Hepatocyte (in vitro differentiated cells): ENCODE measurements at places on chromosomes 2 and 18. TPM values are rescaled to one million over a fixed set of nuclear protein-coding genes. Genes with fewer than 3 reads are reported as not detected.

Gene CFAP65
- 0.03 and 0.12 TPM in 2 replicates for total RNA-seq

- no peak overlapping the region for H3K4me3 ChIP-seq
- H3K4me1 ChIP-seq, result no peaks in the 10 kb centered on the region
- no peak overlapping the region for H3K27ac ChIP-seq
- no peaks in the 10 kb centered on the region for H3K36me3 ChIP-seq
- no peaks in the 10 kb centered on the region for H3K27me3 ChIP-seq
Observed at GRCh38 chr2:15968280-15969178, 28.2 kb downstream of the MYCN start.

- H3K36me3 ChIP-seq, result no peaks in the 10 kb centered on the region
- H3K27ac ChIP-seq, result no peak overlapping the region
- no peaks in the 10 kb centered on the region for H3K27me3 ChIP-seq
- no peak overlapping the region for H3K4me3 ChIP-seq
Observed at GRCh38 chr18:8121942-8122480, 487.2 kb upstream of the RAB12 start.

GRCh38 chr2:201320701-201321100 lies 36.4 kb downstream of the FLACC1 start:
- no peaks in the 10 kb centered on the region for H3K36me3 ChIP-seq
- no peaks in the 10 kb centered on the region for H3K27me3 ChIP-seq
- no peak overlapping the region for H3K27ac ChIP-seq

- no peak overlapping the region for H3K4me3 ChIP-seq
- no peaks in the 10 kb centered on the region for H3K27me3 ChIP-seq
- H3K4me1 ChIP-seq, result no peaks in the 10 kb centered on the region
- H3K36me3 ChIP-seq, result no peaks in the 10 kb centered on the region
Observed at GRCh38 chr18:10420561-10421352, 33.7 kb upstream of the APCDD1 start.

Gene REG1B
- total RNA-seq, result not detected in 2 replicates

GRCh38 chr18:53944721-53945120 lies 279.7 kb downstream of the MBD2 start:
- no peaks in the 10 kb centered on the region for H3K27me3 ChIP-seq
- no peak overlapping the region for H3K4me3 ChIP-seq
- no peaks in the 10 kb centered on the region for H3K36me3 ChIP-seq
- peaks cover 4% of the 10 kb centered on the region for H3K4me1 ChIP-seq
- DNase-seq, result no peak

- H3K36me3 ChIP-seq, result no peaks in the 10 kb centered on the region
- H3K27ac ChIP-seq, result no peak overlapping the region
- peaks cover 40% of the 10 kb centered on the region for H3K4me1 ChIP-seq
- no peak overlapping the region for H3K4me3 ChIP-seq
- no peaks in the 10 kb centered on the region for H3K27me3 ChIP-seq
Observed at GRCh38 chr2:37776487-37776886, 105.0 kb upstream of the CDC42EP3 start.

Gene COL4A3
- 0.50 and 0.72 TPM in 2 replicates for total RNA-seq

DNA sequence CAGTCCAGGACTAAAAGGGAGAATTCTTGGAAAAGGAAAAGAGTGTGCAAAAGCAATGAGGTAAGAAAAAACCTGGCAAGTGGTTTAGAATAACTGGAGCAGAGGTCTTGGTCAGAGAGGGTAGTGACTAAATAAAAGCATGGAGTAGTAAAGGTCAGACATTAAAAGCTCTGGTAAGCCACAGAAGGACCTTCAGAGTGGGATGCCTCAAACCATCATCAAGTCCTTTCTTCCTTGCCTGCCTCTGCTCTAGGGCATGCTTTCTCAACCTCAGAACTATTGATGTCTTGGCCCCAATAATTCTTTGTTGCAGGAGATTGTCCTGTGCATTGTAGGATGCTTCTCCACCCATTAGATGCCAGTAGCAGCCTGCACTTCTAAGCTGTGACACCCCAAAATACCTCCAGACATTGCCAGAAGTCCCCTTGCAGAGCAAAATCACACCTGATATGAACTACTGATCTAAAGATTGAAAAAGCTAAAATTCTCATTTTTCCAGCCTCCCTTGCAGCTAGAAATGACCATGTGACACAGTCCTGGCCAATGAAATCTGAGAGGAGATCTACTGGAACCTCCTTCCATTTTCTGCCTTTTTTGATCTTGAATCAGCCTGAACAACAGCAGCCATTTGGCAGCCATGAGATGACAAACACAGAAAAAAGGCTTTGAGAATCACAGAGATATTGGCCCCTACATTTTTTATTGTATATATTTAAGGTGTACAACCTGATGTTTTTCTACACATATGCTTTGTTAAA lies 48.1 kb downstream of the EVA1A start:
- no peak overlapping the region for H3K27ac ChIP-seq
- no peaks in the 10 kb centered on the region for H3K27me3 ChIP-seq
- H3K36me3 ChIP-seq, result no peaks in the 10 kb centered on the region
- H3K4me1 ChIP-seq, result peaks cover 7% of the 10 kb centered on the region
- no peak overlapping the region for H3K4me3 ChIP-seq
- no peak for DNase-seq

Gene MYCN
- 14.6 and 16.7 TPM in 2 replicates for total RNA-seq

DNA sequence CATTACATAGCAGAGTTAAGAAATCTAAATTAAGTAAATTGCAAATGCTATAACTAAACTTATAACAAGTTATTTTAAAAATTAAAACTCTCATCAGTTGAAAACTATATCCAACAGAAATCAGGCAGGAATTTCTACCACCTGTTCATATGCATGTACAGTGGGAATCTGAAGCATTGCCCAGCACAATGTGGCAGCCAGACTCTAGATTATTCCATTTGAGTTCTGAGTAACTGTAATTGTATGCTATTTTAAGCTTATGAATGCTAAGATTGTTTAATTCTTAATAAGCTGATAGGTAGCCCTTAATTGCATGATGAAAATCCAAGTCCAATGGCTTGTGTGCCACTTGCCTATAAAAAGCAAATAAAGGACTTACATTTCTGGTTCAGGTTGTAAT lies 834.5 kb upstream of the FSHR start:
- H3K27me3 ChIP-seq, result no peaks in the 10 kb centered on the region
- no peaks in the 10 kb centered on the region for H3K4me1 ChIP-seq
- no peaks in the 10 kb centered on the region for H3K36me3 ChIP-seq
- DNase-seq, result no peak
- no peak overlapping the region for H3K4me3 ChIP-seq
- no peak overlapping the region for H3K27ac ChIP-seq

DNA sequence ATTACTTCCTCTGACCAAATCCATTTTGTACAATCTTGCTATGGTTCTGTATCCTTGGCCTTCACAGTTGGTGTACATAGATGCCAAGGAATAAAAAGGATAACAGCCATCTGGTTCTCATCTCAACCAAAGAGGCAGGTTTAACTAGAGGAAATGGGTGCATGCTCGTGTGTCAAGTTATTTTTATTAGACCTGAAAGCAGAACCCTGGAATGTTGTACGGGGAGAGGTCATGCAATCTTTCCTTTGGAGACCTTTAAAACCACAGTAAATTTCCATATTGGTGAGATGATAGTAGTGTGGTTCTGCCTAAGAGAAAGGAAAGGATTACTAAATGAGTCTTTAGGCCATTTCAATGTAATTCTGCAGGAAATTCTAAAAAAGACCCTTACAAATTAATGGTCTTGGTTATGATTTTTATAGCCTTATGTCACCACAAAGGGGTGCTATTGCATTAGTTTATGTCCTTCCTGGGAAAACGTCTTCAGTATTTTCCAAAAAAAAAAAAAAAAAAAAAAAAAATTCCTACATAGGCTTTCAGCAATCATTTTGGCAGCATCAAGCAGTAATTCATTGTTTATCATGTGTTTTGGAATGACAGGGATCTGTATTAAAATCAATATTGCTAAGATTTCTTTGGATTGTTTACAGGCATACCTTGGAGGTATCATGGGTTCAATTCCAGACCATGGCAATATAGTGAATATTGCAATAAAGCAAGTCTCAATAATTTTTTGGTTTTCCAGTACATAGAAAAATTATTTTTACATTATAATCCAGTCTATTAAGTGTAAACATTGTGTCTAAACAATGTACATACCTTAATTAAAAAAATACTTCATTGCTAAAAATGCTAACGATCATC lies 270.8 kb downstream of the NYAP2 start:
- H3K27me3 ChIP-seq, result no peaks in the 10 kb centered on the region
- no peaks in the 10 kb centered on the region for H3K36me3 ChIP-seq
- peak; percentile 63 for DNase-seq

DNA sequence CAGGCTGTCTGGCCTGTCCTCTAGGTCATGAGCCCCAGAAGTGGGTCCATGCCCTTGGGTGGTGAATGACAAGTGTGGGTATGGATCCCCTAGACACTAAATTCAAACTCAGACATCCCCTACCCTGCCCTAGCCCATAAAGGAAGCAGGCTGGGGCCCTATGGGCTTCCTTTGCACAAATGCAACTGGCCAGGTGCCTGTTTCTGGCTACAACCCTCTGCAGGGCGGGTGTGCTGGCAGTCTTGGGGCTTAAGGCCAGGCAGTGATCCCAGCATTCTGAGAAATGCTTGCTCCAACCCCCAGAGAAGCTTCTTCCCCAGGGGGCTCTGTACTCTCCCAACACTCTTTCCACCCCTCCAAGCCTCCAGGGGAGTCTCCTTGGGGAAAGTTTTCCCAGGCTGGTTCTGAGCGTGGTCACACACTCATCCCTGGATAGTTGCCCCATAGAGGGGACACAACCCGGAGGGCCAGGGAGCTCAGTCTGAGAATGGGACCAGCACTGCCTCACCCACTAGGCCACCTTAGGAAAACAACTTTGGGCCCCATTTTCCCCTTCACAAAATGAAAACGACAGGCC lies 16.6 kb upstream of the ASPRV1 start:
- H3K27me3 ChIP-seq, result no peaks in the 10 kb centered on the region
- no peak overlapping the region for H3K4me3 ChIP-seq
- DNase-seq, result no peak
- H3K27ac ChIP-seq, result no peak overlapping the region
- no peaks in the 10 kb centered on the region for H3K4me1 ChIP-seq
- H3K36me3 ChIP-seq, result no peaks in the 10 kb centered on the region

DNA sequence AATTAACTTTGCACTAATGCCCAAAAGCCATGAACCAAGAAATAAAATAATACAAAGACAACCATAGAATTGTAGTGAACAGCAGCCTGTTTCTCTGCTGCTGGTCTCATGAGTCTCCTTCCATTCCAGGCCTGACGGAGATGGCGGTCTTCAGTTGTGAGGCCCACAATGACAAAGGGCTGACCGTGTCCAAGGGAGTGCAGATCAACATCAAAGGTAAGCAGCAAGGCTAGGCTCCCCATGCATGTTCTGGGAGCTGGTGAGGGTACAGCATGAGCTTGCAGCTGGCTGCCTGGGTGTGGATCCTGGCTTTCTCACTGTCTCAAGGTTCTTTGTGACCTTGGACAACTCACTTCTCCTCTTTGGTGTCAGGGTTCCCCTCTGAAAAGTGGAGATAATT lies 66.7 kb downstream of the MERTK start:
- no peak for DNase-seq
- H3K4me3 ChIP-seq, result no peak overlapping the region
- no peak overlapping the region for H3K27ac ChIP-seq
- no peaks in the 10 kb centered on the region for H3K36me3 ChIP-seq
- no peaks in the 10 kb centered on the region for H3K27me3 ChIP-seq
